Upper lobe of right lung (tissue), 1 donor: ENCODE measurements at places on chromosomes 5 and 9.

- no peaks in the 10 kb centered on the region for H3K36me3 ChIP-seq
- H3K27ac ChIP-seq, result no peak overlapping the region
- H3K27me3 ChIP-seq, result no peaks in the 10 kb centered on the region
- H3K4me3 ChIP-seq, result no peak overlapping the region
- no peak for DNase-seq
These were observed 25.2 kb downstream of the ZNF608 start for GRCh38 chr5:124721229-124721735.

GRCh38 chr5:139908749-139909148 lies 113.1 kb downstream of the PSD2 start:
- peak; percentile 51 for DNase-seq
- peaks cover 14% of the 10 kb centered on the region for H3K27me3 ChIP-seq
- H3K36me3 ChIP-seq, result no peaks in the 10 kb centered on the region
- no peak overlapping the region for H3K27ac ChIP-seq
- H3K4me3 ChIP-seq, result no peak overlapping the region
- H3K4me1 ChIP-seq, result peaks cover 11% of the 10 kb centered on the region

DNA sequence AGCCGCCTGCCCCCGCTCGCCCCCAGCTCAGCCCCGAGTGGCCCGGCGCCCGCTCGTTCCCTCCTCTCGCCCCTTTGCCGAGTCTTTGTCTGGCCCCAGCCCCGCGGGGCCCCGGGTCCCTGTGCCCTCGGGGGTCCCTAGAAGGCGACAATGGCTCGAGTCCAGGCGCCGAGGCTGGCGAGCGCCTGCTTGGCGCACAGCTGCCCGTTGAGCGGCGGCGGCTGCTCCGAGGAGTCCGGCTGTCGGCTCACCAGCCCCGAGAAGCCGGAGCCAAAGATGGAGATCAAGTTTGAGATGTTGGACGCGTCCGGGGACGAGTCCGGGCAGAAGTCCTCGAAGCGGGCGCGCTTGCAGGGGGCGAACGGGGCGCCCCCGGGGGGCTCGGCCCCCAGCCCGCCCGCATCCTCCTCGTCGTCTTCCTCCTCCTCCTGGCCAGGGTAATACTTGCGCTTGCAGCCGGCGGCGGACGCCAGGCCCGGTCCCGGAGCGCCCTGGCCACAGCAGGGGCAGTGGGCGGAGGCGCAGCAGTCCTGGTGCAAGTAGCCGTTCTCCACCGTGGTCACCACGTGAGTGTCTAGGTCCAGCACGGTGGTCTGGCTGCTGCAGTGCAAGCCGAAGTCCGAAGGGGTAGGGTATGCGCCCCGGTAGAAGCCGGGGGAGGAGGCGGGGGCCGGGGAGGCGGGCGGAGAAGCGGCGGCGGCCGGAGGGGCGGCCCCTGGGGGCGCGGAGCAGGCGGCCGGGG lies 1.2 kb downstream of the IER5L start:
- H3K27me3 ChIP-seq, result no peaks in the 10 kb centered on the region
- H3K4me1 ChIP-seq, result peaks cover 21% of the 10 kb centered on the region
- H3K36me3 ChIP-seq, result no peaks in the 10 kb centered on the region

GRCh38 chr9:72278959-72279358 lies 86.0 kb downstream of the ZFAND5 start:
- no peaks in the 10 kb centered on the region for H3K36me3 ChIP-seq
- no peak overlapping the region for H3K4me3 ChIP-seq

DNA sequence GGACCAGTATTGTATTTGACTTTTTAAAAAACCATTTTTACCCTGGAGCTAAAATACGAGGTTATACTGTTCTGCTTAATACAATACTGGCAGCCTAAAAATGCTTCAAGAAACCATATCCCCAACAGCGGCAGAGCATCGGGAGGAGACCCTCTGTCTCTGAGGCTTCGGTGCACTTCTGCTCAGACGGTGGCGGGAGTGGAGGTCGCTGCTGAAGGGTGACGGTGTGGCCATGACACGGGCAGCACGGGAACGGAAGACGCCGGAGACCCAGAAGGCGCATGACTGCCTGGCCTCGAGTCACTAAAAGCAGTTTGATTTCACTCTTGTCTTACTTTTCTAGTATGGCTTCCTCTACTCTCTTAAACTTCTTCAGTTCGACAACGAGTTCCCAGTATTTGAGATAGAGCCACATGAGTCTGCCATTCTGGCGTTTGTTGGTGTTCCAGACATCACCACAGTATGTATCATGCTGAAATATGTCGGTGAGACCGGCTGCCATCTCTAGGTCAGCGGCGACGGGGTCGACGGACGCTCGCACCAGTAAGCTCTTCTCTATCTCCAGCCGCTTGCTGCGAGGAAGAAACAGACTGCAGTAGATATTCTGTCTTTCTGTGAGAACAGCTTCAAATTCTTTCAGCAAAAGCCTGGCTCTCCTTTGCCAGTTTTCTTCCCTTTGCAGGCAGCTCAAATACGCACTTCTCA lies 12.8 kb downstream of the CCDC127 start:
- H3K4me3 ChIP-seq, result no peak overlapping the region
- peaks cover 32% of the 10 kb centered on the region for H3K36me3 ChIP-seq
- no peaks in the 10 kb centered on the region for H3K4me1 ChIP-seq
- no peaks in the 10 kb centered on the region for H3K27me3 ChIP-seq
- H3K27ac ChIP-seq, result no peak overlapping the region

- no peaks in the 10 kb centered on the region for H3K27me3 ChIP-seq
- H3K27ac ChIP-seq, result no peak overlapping the region
- no peak for DNase-seq
These were observed 6.2 kb downstream of the OXCT1 start for GRCh38 chr5:41863871-41864486.

DNA sequence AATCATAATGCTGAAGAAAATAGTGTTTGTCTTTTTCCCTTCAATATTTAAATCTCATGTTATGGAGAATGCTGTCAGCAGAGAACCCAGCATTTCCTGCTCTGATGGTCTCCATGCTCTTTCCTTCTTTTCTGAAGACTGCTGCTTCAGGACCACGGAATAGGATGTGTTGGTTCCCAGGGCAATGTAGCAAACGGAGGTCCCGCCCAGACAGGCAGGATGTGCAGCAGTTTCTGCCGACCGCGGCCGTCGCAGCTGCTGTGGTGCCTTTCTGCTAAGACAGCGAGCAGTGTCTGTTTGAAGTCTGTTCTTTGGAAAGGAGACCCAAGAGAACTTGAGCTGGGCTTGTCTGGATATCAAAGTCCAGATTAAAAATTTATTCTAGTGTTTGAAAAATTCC lies 654.3 kb downstream of the CCDC171 start:
- H3K4me1 ChIP-seq, result no peaks in the 10 kb centered on the region
- no peaks in the 10 kb centered on the region for H3K27me3 ChIP-seq
- H3K27ac ChIP-seq, result no peak overlapping the region

- no peak for DNase-seq
- H3K27me3 ChIP-seq, result no peaks in the 10 kb centered on the region
- H3K36me3 ChIP-seq, result no peaks in the 10 kb centered on the region
- no peaks in the 10 kb centered on the region for H3K4me1 ChIP-seq
- no peak overlapping the region for H3K27ac ChIP-seq
- H3K4me3 ChIP-seq, result no peak overlapping the region
These were observed 142.1 kb downstream of the HINT1 start for GRCh38 chr5:131022811-131023497.

DNA sequence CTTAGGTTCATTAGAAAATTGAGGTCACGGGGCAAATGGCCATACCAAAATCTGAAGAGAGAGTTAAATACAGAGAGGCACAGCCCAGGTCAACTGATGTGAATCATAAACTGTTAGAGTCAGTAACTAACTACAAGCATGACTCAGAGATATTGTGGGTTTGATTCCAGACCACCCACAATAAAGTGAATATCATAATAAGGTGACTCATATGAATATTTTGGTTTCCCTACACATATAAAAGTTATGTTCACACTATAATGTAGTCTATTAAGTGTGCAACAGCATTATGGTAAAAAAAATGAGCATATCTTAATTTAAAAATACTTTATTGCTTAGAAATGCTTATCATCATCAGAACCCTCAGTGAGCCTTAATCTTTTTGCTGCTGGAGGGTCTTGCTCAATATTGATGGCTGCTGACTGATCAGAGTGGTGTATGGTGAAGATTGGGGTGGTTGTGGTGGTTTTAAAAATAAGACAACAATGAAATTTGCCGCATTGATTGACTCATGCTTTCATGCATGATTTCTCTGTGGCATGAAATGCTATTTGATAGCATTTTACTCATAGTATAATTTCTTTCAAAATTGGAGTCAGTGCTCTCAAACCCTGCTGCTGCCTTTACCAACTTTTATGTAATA lies 53.1 kb upstream of the EDIL3 start:
- no peak for DNase-seq
- no peak overlapping the region for H3K27ac ChIP-seq
- no peaks in the 10 kb centered on the region for H3K36me3 ChIP-seq
- H3K4me3 ChIP-seq, result no peak overlapping the region
- H3K4me1 ChIP-seq, result no peaks in the 10 kb centered on the region
- no peaks in the 10 kb centered on the region for H3K27me3 ChIP-seq

DNA sequence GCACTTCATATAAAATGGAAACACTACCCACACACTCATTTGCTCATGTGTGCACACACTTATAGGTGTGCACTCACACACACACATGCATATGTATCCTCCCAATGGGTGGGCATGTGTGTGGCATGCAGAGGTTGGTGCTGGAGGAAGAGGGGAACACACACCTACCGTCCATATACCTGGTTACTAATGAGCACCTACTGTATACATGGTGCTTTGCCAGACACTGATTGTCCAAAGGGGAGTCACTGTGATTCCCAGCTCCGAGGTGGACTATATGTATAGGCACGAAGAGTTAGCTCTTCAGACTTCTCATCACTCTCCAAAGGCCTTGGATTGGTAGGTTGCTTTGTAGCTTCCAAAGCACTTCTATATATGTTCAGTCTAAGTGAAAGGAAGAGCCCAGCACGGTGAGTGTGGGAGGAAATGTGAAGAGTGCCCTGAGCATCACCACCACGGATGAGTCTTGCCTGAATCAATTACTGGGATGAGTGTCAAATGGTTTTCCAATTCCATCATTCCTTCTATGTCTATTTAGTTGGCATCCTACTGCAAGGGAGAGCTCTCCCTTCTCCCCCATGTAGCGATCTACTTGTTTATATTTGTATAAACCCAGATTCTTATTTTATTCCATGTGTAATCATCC lies 12.6 kb upstream of the ERGIC1 start:
- H3K36me3 ChIP-seq, result no peaks in the 10 kb centered on the region
- DNase-seq, result no peak
- no peak overlapping the region for H3K27ac ChIP-seq
- H3K4me3 ChIP-seq, result no peak overlapping the region
- H3K27me3 ChIP-seq, result no peaks in the 10 kb centered on the region

GRCh38 chr5:148965511-148966265 lies 97.2 kb downstream of the SH3TC2 start:
- peak overlapping the region; percentile 85 for H3K27ac ChIP-seq
- H3K36me3 ChIP-seq, result no peaks in the 10 kb centered on the region

- no peaks in the 10 kb centered on the region for H3K27me3 ChIP-seq
- no peak overlapping the region for H3K4me3 ChIP-seq
- no peaks in the 10 kb centered on the region for H3K36me3 ChIP-seq
- no peak for DNase-seq
- no peak overlapping the region for H3K27ac ChIP-seq
These were observed 112.5 kb downstream of the CTNND2 start for GRCh38 chr5:11791792-11792191.

GRCh38 chr9:4796988-4797853 lies 4.5 kb downstream of the RCL1 start:
- peak overlapping the region; percentile 12 for H3K27ac ChIP-seq
- no peak overlapping the region for H3K4me3 ChIP-seq
- no peaks in the 10 kb centered on the region for H3K36me3 ChIP-seq
- DNase-seq, result no peak
- H3K4me1 ChIP-seq, result peaks cover 43% of the 10 kb centered on the region
- no peaks in the 10 kb centered on the region for H3K27me3 ChIP-seq

DNA sequence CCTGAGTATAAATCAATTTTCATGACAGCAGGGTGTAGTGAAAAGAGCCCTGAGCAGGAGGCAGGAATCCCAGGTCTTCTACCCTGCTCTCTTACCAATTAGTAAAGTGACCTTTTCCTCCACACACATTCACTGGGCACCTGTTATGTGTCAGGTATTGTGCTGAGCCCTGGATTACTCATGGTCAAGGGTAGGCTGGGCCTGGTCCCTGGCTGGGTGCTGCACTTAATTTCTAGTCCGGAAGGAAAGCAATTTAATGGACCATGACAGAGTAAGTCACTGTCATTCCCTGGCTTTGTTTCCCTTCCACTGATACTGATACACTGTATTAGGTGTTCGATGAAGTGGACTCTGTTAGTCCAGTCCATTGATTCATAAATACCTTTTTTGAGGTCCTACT lies 29.1 kb upstream of the BRINP1 start:
- no peaks in the 10 kb centered on the region for H3K4me1 ChIP-seq
- H3K27me3 ChIP-seq, result no peaks in the 10 kb centered on the region
- H3K4me3 ChIP-seq, result no peak overlapping the region
- H3K36me3 ChIP-seq, result no peaks in the 10 kb centered on the region
- DNase-seq, result no peak

DNA sequence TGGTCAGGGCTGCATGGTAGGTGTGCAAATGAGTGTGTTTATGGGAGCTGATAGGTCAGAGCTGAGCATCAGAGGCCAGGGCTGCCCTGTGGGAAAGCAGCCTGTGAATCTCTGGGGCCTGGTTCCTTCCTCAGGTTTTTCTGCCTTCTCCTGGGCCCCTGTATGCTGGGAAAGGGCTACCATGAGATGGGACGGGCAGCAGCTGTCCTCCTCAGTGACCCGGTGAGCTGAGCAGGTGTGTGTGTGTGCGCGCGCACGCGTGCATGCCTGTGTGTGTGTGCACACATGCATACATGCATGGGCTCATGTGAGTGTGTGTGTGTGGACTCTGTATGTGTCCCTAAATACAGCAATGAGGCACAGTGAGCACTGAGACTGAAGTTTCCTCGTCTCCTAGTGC lies 2.3 kb downstream of the SLC4A9 start:
- no peak overlapping the region for H3K4me3 ChIP-seq
- H3K27me3 ChIP-seq, result no peaks in the 10 kb centered on the region
- H3K36me3 ChIP-seq, result no peaks in the 10 kb centered on the region
- DNase-seq, result no peak

- no peak overlapping the region for H3K4me3 ChIP-seq
- H3K4me1 ChIP-seq, result no peaks in the 10 kb centered on the region
- H3K27ac ChIP-seq, result no peak overlapping the region
These were observed 109.1 kb downstream of the DOCK2 start for GRCh38 chr5:169746147-169746694.

DNA sequence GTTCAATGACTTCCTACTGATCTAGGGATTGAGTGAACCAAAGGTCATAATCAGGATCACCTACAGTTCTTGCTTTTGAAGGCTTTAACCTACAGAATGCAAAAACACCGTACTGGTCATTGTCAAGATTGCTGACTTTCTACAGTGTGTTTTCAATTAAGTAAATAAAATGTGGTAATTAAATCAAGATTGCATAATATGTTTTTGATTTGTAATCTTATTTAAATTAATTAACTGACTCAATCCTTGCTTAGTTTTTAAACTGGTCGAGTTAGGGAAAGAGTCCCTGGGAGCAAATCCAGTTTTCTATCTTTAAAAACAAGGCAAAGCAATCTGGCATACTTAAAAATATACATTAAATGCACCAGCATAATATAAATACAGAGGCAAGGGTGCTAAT lies 125.9 kb downstream of the NFIB start:
- no peak for DNase-seq
- no peaks in the 10 kb centered on the region for H3K36me3 ChIP-seq
